ENCODE measurements at places on chromosomes 4 and X.

GRCh38 chrX:150366951-150367545, 3.9 kb downstream of the MAMLD1 start:
- DNase-seq, result no peak

GRCh38 chr4:172202480-172203076, 389.4 kb downstream of the GALNTL6 start:
- DNase-seq, result peak; percentile 14

DNA sequence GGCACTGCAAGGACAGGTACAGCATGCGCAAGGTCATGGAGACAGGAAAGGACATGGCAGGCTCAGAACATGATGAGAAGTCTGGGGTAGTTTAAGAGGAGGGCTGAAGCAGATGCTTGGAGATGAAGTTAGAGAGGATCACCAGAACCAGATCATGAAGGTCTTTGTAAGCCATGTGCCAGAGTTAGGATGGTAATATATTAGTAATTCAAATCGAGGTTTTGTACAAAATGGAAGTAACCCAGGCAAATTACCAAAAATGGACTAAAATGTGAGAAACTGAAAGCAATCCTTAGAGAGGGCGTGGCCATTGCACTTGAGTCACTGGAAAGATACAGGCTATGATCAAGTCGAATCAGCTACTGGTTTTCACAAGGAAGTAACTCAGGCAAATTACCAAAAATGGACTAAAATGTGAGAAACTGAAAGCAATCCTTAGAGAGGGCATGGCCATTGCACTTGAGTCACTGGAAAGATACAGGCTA, 13.5 kb downstream of the RXFP1 start:
- peak; percentile 11 for DNase-seq

DNA sequence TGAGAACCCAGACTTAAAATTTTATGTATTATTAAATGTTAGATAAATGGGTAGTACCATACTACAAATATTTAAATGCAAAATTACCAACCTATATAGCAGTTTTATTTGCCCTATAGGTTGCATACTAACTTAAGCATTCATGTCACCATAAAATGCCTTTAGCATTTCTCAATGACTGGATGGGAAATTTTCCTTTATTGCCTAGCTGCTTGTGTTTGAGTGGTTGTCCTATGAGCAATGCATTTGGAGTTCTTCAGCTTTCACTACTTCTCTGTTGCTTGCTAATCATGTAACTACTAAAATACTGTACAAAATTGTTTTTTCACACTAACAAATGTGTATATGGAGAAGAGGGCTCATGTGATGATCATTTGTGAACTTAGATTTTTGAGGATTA, 44.2 kb upstream of the CEP135 start:
- no peak for DNase-seq

DNA sequence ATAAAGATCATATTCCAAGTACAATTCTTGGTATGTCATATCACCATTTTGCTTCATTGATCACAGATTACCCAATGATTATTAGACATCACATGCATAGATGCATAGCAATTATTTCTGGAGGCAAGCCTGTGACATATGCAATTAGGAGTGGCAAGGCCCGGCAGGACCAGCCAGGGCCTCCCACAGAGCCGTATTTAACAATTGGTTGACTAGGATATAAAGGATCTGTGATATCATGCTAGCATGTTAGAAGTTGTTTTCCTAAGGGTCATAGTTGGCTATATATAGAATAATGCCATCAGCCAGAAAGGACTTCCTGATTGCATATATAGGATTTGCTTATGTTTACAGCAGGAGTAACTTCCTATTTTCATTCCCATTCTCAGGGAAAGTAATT, 103.5 kb upstream of the OTUD4 start:
- DNase-seq, result no peak

- DNase-seq, result no peak
Measured at GRCh38 chrX:109390556-109390955, 91.3 kb downstream of the GUCY2F start.

GRCh38 chrX:16643176-16643575, 6.8 kb upstream of the S100G start:
- DNase-seq, result peak; percentile 40

GRCh38 chr4:25421816-25422525, 44.9 kb downstream of the ANAPC4 start:
- no peak for DNase-seq

- DNase-seq, result no peak
Measured at GRCh38 chr4:33306131-33306530, 2586.0 kb downstream of the PCDH7 start.

DNA sequence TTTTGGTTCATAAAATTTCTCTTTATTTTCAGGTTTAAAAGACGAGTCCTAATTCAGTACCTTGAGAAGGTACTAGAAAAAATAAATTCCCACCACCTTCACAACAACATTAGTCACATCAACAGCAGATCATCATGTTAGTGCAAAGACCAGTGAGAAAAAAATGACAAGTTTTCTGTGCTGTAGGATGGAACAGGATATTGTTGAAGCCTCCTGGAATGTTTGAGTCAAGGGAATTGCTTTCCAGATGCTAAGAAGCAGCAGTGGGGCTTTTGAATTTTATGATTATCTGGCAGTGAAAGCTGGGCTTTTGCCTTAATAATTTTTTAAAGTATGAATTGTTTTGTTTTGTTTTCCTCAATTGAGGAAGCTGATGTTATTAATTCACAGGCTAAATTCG, 61.0 kb downstream of the INTS6L start:
- DNase-seq, result no peak

- DNase-seq, result no peak
Measured at GRCh38 chr4:142707401-142707800, 138.7 kb downstream of the INPP4B start.

- no peak for DNase-seq
Measured at GRCh38 chr4:6680372-6681034, 13.2 kb upstream of the S100P start.

- DNase-seq, result peak; percentile 3
Measured at GRCh38 chrX:115459883-115460880, 100.8 kb upstream of the PLS3 start.

GRCh38 chrX:105190252-105190853, 30.1 kb downstream of the TEX13A start:
- DNase-seq, result peak; percentile 10

DNA sequence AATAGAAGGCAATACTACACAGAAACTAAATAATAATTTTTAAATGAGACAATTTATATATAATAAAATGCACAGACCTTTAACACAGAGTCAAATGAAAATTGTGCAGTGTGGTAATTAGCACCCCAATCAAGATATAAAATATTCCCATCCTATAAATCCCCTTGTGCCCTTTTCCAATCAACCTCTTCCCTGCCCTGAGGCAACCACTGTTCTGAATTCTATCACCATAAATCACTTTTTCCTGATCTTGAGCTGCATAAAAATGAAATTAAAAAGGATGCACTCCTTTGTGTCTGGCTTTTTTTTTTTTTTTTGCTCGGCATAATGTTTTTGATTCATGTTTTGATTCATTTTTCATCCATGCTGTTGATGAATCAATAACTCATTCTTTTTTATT, 107.0 kb downstream of the ATP8A1 start:
- no peak for DNase-seq

DNA sequence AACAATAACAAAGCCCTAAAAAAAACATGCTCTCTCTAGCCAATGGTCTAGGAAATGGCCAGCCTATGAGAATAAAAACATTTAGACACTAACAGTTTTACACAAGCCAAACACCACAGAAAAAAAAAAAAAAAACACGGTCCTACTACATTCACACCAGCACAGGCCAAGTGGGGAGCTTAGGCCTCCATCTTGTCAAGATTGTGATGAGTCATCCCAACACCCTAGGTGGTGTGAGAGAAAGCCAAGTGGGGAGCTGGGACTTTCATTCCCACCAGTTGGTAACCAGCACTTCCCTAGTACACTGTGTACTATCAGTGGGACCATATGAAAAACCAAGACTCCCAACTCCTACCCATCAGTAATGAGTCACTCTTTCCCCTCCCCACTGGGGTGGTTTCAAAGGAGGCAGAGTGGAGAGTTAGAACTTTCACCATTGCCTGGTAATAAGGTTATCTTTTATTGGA, 95.6 kb downstream of the ADAMTS3 start:
- DNase-seq, result no peak

DNA sequence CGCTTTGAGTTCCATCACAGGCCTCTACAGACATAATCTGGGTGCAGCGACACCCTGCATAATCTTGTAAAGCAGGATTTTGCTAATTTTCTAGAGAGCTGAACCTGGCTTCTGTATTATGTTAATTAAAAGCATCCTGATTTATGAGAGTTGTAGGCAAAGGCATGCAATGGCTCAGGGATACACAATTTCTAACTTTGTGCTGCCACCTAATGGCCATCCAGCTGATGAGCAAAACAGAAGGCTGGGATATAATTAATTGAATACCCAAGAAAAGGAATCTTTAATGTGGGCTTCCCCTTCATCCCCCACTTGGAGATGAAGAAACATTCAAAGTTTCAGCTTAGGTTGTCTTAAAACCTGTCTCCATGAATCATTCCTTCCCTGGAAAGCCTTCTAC, 78.1 kb downstream of the BMP15 start:
- DNase-seq, result peak; percentile 8

- DNase-seq, result no peak
Measured at GRCh38 chr4:154084864-154085263, 296.0 kb upstream of the SFRP2 start.

Measured in GM04504 (cell line).